Left ventricle myocardium inferior (tissue), 1 donor: ENCODE measurements at places on chromosomes 2 and 18. TPM values are rescaled to one million over a fixed set of nuclear protein-coding genes. Genes with fewer than 3 reads are reported as not detected.

KIF5C gene
- 0.47 TPM for total RNA-seq

C1QL2 gene
- total RNA-seq, result not detected

MTCL1 gene
- total RNA-seq, result 9.1 TPM

STAT4 gene
- 0.82 TPM for total RNA-seq

NHEJ1 gene
- 6.4 TPM for total RNA-seq

WDFY1 gene
- total RNA-seq, result 12.6 TPM
